GM19239 (cell line): ENCODE measurements at places on chromosomes 16 and 17.

DNA sequence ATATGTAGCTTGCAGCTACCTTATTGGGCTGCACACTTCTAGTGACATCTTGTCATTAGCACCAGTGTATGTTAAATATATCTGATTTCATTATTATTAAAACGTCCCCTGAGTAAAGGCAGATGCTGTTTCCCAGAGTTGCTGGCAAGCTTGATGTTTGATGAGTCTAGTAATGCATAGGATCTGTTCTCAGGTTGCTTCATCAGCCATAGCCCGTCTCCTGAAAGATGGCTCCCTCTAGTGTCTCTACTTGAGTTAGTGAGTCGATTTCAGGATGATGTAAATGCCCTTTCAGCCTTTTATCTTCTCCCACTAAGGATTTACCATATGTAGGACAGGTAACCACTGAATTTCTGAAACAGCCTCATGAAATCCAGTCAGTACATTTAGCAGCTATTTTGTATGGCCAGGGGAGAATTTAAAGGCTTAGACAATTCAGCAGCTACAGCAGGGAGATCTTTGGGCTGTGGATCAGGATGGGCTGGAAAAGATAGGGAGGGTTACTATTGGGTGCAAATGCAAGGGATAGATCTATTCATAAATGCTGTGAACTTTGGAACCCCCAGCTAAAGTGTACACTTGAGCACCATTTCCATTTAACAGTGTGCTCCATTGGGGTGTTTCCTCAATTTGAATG, 376.3 kb downstream of the CNTNAP4 start:
- peak; percentile 2 for DNase-seq

GRCh38 chr17:76997981-76998531, 129.9 kb downstream of the MGAT5B start:
- peak; percentile 31 for DNase-seq

DNA sequence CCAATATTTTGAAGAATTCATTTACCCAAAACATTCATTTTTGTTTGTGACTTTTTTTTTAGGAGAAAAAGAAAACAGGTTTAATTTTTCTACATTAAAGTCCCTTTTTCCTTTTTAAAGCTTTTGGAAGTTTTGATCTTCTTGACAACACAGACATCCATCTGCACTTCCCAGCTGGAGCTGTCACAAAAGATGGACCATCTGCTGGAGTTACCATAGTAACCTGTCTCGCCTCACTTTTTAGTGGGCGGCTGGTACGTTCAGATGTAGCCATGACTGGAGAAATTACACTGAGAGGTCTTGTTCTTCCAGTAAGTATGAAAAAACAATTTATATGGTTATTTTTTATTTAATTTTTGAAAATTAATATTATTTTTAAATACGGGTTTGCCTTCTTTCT, 37.2 kb downstream of the SIAH1 start:
- no peak for DNase-seq

DNA sequence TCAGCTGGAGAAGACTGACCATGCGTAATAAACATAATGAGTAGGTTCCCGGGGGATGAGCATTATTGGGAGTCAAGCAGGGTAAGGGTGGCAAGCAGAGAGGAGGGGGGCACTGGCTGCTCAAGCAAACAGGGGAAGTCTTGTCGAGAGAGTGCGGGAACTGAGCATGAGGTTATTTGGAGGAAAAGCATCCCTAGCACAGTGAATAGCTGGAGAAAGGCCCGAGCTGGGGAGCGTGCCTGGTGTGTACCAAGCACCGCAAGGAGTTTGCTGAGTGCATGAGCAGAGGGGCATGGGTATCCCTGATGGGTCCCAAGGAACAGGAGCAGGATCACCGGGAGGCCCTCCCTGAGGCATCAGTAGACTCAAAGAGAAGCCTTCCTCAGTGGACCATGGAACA, 17.2 kb downstream of the CYTH1 start:
- DNase-seq: no peak

GRCh38 chr16:30122604-30123160, 338 bp downstream of the MAPK3 start:
- no peak for DNase-seq

- DNase-seq: no peak
Measured at GRCh38 chr17:64074704-64075426, 54.4 kb upstream of the ICAM2 start.

DNA sequence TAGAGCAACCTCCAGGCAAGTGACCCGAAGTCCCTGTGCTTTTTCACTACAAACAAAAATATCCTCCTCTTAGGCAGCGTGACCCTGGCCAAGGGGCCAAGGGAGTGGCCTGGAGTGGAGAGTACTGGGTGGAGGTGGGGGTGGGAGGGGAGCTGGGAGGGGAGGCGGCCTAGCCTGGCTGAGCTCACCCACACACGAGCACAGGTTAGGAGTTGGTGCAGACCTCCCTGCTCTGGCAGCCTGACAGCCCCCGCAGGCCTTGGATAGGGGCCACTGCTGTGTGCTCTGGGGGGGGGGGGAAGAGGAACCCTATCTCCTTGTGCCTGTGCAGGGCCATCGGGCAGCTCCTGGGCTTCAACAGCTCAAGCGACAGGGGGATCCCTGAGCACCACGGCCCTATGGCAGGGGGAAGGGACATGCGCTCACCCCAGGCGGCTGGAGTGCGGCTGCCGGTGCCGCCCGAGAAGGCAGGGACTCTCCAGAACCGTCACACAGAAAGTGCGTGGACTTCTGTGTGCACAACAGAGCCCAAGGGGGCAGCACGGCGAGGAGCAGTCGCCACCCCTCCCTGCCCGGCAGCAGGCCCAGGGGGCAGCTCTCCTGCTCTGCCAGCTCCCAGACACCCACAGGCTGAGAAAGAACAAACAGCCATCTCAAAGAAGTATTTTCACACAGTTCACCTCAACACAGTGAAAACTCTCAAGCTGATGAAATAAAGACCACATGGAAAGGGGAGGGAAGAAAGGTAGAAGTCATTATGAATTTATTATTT, 13.3 kb downstream of the SLC16A3 start:
- DNase-seq: no peak

GRCh38 chr17:80270104-80270503, 9.5 kb downstream of the RNF213 start:
- DNase-seq: no peak

DNA sequence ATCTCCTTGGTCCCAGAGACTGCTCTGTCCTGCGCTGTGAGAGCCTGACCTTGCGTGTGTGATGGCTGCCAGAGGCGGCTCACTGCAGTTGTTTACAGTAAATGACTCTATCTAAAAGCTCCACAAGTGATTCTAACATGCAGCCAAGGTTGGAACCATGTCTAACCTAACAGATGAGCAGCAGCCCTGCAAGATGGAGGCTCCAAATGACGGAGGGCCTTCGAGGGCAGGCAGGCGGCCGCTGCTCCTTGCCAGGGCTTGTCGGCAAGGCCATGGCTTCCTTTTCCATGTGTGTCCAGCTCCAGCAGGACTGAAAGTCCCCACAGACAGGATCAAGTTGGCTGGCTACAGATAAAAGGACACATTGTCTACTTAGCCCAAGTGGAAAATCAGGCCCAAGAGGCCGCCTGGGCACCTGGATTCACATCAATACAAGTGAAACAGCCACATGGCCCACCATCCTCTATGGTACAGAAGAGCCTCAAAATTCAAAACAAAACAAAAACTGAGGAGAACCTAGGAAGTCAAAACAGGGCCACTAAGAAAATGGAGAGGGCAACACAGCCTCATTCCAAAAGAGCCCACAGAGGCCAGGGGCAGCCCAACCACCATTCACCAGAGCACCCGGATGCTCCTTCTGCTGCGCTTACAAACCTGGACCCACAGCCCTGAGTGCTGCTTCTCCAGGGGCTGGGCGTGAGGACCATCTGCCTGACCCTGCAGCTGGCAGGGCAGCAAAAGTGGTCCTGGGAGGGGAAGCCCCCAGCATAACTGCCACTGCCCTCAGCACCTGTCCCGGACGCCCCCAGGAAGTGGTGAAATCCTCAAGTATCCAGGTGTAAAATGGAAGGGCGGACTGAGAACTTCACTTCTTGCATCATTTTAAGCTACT, 65.0 kb downstream of the AMFR start:
- DNase-seq: no peak

DNA sequence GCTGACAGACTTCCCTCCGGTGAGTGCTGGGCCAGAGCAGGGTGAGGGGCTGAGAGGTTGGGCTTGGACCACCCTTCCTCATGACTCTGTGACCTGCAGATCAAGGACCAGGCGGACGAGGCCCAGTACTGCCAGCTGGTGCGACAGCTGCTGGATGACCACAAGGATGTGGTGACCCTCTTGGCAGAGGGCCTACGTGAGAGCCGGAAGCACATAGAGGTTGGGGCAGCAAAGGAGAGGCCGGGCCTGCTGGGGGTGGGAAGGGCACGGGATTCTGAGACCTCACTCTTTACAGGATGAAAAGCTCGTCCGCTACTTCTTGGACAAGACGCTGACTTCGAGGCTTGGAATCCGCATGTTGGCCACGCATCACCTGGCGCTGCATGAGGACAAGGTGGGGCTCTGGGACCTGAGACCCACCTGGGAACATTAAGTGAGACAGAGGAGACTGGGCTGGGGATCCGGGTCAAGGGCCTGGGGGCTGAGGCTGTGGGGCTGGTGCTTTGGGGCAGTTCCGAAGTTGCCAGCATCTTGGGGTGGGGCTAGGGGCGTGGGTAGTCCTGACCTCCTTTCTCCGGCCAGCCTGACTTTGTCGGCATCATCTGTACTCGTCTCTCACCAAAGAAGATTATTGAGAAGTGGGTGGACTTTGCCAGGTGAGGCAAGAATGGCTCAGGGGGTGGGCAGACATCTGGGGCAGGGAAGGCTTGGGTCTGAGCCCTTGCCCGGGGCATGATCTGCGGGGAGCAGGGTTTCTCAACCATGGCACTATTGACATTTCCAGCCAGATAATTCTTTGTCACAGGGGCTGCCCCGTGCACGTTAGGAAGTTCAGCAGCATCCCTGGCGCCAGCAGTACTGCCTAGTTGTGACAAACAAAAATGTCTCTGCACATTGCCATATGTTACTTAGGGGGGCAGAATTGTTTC, 2.2 kb downstream of the BCKDK start:
- no peak for DNase-seq

DNA sequence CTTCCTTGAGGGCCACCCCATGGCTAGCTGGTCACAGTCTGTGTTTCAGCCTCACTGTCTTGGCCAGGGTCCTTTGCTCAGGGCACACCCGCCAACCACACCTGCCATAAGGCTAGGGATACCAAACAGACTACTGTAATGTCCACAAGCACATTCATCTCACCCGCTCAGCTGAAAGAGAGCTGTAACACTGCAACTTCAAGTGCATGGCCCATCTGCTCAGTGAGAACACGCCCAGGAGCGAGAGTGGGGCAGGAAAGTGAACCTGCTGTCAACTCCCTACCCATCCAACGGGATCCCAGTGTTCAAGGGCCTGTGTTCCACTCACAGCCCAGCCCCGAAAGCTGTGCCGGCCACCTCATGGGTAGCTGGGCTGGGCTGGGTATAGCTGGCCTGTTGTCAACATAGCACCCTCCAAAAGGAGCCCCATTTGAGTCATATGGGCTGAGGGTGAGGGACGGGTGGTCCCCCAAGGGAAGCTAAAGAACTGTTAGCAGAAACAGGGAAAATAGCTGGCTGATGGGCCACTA, 55.7 kb downstream of the SCNN1B start:
- DNase-seq: no peak

DNA sequence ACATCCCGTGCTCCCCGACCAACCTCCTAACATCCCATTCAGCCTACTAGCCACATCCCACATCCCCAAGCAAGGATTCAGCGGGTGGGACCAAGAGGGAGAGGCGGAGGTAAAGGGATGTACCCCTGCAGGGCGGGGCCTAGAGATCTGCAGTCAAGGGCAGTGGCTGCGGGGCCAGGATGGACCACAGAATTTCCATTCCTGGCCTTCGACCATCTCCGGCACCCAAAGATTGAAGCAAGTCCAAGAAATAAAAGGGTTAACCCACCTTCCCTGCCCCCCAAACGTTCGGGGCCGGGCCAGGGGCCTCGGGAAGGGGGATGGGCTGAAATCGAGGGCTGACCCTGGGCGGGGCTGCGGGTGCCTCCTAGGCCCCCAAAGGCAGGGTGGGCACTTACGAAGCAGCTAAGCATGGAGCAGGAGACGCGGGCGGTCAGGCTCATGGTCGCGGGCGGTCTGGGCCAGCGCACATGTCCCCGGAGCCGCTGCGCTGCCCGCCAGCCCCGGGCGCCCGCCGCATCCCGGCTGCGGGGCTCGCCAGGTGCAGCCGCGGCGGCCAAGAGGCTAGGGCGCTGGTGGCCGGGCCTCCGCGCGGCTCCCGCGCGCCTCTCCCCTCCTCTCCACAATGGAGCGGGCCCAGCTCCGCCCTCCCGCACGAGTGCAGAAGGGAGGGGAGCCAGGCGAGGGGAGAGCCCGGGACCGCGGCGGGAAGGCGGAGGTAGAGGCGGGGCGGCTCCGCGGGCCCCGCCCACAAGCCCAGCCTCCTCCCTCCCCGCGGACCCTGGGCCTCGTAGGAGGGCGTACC, at the start of gene MTMR4:
Gene MTMR4, minus strand, starts transcription at position 674 of the 805 bp plus-strand sequence. Its CDS starts 231 bp downstream, at position 443.
- DNase-seq: peak; percentile 64

GRCh38 chr16:85566561-85567100, 46.5 kb upstream of the GSE1 start:
- DNase-seq: no peak

DNA sequence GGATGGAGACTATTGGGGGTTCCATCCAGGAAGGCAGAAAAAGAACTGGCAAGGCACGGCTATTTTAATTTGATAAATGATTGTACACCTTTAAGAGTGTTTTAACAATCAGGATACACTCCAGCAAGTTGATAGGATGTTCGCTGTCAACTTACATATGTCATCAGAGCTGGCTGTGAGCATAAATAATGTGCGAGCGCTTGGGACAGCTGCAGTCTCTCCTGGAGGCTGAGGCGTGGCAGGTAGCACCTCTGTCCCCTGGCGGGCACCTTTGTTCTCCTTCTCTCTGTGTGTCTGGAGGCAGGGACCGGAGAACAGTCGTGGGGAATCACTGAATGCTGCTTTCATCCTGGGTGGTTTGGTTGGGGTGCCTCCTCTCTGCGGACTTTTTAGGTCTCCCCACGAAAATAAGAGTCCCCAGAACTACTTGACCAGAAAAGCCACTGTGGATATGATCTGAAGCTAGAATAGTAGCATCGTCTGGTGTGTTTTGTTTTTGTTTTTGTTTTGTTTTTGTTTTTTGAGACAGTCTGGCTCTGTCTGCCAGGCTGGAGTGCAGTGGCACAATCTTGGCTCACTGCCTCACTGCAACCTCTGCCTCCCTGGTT, 9.4 kb downstream of the BAHCC1 start:
- no peak for DNase-seq

- DNase-seq: no peak
Measured at GRCh38 chr17:45437465-45438283, 5.0 kb upstream of the ARHGAP27 start.

GRCh38 chr17:81676906-81677305, 6.7 kb downstream of the ARL16 start:
- no peak for DNase-seq
